ENCODE measurements at places on chromosomes 11 and 22.
A peak's percentile ranks its signal among the peaks of the same experiment; 100 is the strongest.

DNA sequence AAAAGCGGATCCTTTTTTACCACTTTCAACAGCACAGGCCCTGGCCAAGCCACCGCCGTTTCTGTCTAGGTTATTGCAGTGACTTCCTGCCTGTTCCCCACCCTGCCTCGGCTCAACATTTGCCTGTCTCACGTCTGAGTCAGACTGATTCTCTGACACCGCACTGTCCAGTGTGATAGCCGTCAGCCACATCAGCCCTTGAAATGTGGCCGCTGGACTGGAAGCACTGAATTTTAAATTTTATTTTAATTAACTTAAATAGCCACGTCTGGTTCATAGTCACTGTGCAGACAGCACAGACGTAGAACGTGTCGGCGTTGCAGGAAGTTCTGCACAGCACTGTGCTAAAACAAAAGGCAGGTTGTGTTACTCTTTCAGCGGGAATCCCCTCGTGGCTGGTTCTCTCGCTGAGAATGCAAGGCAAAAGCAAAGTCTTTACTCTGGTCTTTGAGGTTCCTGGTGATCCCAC, 56.3 kb upstream of the ADSL start:
- DNase-seq, result no peak

DNA sequence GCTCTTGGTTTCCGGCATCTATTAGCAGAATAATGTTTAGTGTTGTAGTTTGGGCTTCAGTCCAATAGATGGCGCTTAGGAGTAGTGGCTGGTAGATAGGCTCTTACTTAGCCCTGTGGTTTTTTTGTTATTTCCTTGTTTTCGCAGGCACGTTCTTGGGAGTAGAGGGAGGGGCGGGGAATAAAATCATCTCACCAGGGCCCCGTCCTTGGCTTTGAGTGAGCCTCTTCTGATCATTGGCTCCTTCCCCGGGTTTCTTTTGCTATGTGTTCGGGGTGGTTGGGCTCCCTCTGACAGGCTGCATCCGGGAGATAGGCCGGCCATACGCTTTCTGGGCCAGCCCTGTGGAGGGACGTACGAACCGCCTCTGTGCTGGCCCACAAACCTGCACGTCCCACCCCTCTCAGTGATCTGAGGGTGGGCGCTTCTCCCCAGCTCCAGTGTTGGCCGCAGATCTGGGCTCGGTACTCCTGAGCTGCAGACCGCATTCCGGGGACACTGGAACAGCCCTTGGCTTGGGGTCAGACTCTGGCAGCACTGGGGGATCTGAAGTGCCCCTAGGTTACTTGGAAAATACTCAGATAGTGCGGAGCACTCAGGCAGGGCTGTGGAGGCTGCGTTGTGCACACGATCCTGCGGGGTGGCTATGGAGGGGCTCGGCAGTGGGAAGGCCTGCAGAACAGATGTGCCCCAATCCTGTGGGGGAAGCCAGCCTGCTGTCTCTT, 217.0 kb downstream of the DYNC2H1 start:
- peak; percentile 63 for DNase-seq

DNA sequence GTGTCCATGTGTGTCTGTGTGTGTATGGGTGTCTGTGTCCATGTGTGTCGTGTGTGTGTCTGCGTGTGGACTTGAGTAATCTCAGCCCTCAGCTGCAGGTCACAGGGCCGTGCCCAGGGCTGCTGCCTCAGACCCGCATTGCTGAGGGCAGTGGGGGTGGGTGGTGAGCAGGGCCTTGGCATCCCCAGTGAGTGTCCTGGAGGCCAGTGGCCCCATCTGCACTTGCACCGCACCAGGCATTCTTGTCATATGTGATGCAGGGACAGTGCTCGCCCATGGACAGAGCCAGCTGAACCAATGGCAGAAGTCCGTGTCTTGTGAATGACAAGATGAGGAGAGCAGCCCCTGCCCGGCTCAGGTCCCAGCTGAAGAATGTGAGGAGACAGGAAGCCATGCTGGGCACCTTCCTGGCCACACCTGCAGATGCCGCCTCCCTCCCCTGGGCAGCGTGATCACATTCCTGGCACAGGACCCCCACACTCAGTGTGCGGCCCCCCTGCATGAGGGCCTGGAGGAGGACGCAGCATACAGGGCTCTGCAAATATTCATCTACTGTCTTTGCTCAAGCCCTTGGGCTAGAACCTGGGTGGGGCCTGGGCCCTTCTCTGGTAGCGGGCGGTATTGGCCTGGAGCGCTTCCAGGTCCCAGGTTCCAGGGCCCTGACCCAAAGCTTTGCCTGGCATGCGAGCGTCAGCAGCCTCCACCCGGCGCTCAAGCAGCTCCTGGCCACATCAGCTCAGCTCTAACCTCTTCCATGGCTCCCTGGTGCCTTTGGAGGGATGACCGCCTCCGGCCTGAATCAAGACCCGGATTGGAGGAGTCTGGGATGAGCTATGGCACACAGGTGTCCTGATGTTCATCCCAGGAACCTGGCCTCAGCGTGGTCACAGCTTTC, 3.9 kb downstream of the ALDH3B2 start:
- no peak for DNase-seq

GRCh38 chr11:36455658-36456111, 54.4 kb downstream of the TRAF6 start:
- DNase-seq, result no peak

GRCh38 chr11:18669711-18670110, 28.9 kb upstream of the TMEM86A start:
- DNase-seq, result no peak

GRCh38 chr11:125132071-125132470, 20.6 kb upstream of the TMEM218 start:
- no peak for DNase-seq

GRCh38 chr11:2792381-2793250, 92.8 kb upstream of the KCNQ1OT1 start:
- no peak for DNase-seq

- DNase-seq, result no peak
Observed at GRCh38 chr11:75265851-75266531, 25.4 kb downstream of the TPBGL start.

GRCh38 chr22:35043252-35043933, 22.6 kb upstream of the ISX start:
- no peak for DNase-seq

DNA sequence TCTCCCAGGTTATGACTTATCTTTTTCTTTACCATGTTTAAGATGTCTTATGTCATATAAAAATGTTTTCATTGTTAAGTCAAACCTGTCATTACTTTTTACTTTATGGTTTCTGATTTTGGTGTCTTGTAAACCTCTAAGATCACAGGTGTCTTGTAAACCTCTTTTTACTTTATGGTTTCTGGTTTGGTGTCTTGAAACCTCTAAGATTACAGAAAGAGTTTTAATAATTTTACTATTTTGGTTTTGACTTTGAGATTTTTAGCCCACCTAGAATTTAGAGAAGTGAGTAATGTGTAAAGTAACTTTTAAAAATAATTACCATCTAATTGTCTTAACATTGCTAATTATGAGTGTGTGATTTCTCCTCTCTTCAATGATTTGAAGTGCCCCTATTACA, 2.6 kb downstream of the CSF2RB start:
- DNase-seq, result no peak

DNA sequence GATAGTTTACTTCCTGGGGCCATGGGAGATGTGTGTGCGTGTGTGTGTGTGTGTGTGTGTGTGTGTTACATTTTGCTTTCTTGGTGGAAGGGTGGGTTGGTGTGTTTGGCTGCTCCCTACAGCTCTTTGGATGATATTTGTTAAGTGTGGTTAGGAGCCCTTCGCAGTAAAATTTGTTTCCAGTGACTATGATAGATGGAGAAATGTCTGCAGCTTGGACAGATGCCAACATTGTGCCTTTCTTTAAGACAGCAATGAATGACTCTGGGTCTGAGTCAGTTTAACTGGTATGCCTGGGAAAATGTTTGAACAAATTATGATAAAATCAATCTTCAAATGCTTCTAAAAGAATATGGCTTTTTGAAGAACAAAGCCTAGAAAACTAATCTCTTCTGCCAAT, 102.7 kb upstream of the TRPC6 start:
- no peak for DNase-seq

GRCh38 chr22:37228106-37229011, 15.7 kb downstream of the RAC2 start:
- DNase-seq, result no peak

DNA sequence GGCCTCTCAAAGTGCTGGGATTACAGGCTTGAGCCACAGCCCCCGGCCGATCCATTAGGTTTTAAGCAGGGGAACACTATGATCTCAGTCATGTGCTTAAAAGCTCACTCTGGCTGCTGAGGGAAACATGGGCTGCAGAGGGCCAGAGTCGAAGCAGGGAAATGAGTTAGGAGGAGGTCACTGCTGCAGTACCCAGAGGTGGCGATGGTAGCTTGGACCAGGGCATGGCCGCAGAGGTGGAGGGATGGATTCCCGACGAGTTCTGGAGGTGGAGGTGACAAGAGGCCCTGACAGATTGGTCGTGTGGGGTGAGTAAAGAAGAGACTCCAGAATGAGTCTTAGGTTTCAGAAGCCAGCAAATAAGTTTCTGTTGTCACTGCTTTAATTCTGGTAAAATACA, 54.4 kb upstream of the INCENP start:
- DNase-seq, result no peak

- no peak for DNase-seq
Observed at GRCh38 chr11:2794046-2794967, 91.3 kb downstream of the CDKN1C start.

GRCh38 chr11:67626970-67627369, 2.8 kb downstream of the NUDT8 start:
- no peak for DNase-seq

DNA sequence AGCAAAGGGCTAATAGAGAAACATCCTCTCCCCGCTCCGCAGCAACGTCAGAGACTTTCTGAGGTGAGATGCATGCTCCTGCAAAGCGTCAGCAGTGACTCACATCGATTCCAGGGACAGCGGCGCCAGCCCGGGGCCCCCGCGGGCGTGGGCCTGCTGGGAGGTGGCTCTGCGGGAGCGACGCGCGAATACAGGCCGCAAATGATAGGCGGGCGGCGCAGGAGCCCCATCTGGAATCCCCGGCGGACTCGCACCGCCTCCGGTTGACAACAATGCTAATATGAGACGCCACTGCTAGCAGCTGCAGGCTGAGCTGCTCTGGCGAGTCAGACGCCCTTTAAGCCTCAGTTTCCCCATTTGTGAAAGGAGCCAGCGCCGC, 557 bp downstream of the RANGAP1 start:
- DNase-seq, result peak; percentile 47

DNA sequence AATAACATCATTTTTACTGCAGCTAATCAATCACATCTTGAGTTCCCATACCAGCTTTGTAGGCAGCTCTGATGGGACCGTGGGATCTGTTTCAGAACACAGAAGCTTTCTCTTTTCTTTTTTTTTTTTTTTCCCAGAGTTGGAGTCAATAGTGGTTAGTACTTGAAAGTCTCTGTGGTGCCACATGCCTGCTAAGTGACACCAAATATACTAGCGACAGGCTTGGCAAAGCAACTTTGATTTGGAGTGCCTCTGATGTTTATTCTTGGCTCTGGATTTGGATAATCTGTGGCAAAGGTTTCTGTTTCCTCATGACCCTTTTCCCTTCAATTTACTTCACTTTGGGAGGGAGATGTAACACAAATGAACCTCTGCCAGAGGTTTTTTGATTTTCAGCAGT, 681.4 kb upstream of the TENM4 start:
- peak; percentile 52 for DNase-seq

GRCh38 chr22:30823015-30823370, 128.3 kb downstream of the OSBP2 start:
- DNase-seq, result no peak
